ENCODE measurements at places on chromosomes 5 and 9. TPM values are rescaled to one million over a fixed set of nuclear protein-coding genes. Genes with fewer than 3 reads are reported as not detected.

NDOR1 gene
- 47.4 TPM for total RNA-seq

NINJ1 gene
- 59.9 TPM for total RNA-seq

OTP gene
- not detected for total RNA-seq

PCDHB13 gene
- total RNA-seq, result not detected

DNA sequence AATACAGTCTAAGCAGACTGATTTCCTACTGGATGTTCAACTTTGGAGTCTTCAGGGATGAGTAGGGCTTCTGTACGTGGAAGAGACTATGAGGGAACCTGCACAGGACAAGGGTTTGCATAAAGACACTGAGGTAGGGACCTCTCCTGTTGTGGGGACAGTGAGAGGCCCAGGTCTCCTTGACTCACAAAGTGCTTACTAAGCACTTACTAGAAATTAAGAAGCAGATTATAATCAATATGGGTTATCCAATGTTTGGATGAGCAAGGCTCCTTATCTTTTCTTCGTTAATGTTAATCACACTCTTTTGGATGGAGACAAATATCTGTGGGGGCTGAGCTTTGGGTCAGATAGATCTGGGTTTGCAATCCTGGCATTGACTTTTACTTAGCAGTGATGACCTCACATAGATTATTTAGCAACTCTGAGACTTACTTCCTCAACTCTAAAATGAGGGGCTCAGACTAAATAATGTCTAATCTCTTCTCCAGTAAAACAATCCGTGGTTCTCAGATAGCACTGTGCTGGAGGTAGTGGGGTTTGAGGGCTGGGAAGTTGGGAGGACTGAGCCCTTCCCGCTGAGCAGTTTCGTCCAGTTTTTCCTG is 45.9 kb downstream of the PDCD1LG2 start:
- no peak for DNase-seq

DNA sequence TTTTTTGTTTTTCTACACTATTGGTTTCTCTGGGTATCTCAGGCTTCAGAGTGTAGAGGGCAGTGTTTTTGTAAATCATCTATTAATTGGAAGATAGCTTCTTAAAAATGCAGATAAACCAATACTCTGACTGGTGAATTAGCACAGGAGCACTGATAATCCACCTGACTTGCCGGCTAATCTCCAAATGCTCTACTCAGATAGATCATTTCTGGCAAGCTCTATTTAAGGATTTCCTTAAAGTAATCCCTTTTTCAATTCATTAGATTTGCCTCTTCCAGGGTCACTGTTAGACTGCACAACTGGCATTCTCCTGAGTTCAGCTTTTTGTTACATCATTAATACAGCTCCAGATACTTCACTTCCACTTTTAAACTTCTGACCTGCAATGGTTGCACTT is 1390.3 kb upstream of the NUDT12 start:
- DNase-seq, result no peak

DNA sequence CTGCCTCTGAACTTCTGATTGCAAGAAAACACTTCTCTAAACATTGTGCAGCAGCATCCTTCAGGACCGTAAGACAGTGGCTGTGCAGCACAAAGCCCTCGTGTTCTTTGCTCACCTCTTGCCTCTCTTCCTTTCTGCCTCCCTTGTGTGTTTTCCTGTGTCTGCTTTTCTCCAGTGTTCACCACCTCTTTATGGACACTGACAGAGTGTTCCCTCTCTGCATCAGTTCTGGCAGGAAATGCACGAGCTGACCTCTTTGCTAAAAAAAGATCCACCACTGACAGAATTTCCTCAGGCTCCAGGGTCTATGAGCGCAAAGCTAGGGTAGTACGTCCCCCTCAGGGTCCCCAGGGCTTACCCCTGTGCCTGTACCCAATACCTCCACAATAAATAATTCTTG is 74.3 kb downstream of the C5orf15 start:
- DNase-seq, result no peak

GRCh38 chr5:138601444-138601843 is 26.2 kb upstream of the HSPA9 start:
- DNase-seq, result no peak

GRCh38 chr9:105157171-105157583 is 87.3 kb upstream of the SLC44A1 start:
- no peak for DNase-seq

- DNase-seq, result no peak
These were observed 1628.7 kb downstream of the MAT2B start for GRCh38 chr5:165134155-165134554.

DNA sequence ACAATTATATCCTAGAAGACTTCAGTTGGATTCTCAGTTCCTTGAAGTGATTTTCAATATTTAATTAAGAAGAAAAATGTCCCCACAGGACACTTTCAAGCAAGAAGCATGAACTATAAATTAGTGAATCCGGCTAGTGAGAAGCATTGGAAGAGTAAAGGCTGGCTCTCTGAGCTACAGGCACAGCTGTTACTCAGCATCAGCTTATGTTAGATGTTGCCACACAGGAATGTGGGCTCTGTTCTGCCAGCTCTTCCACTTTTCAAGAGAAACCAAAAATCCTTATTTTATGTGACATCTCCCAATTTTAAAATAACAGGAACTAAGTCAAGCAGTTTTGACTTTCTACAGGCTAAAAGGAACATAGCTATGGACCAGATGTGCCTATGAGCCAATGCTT is 14.9 kb downstream of the ZNF474 start:
- no peak for DNase-seq

DNA sequence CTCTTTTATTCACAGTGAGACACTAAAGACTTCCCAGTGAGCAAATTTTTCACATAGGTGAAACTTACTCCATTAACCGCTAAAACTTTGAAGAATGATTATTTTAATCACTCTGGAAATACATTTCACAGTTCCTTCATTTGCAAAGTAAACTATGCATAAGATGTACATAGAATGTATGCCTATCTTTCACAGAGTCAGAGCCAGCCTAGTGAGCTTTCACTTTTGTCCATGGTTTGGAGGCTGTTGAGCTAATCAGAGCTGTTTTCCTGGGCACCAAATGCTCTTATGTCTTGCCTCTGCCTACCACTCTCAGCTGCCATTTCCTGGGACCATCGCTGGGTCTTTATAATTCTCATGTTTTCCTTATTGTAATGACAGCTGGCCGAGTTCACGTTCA is 67.3 kb downstream of the PDE8B start:
- no peak for DNase-seq

DNA sequence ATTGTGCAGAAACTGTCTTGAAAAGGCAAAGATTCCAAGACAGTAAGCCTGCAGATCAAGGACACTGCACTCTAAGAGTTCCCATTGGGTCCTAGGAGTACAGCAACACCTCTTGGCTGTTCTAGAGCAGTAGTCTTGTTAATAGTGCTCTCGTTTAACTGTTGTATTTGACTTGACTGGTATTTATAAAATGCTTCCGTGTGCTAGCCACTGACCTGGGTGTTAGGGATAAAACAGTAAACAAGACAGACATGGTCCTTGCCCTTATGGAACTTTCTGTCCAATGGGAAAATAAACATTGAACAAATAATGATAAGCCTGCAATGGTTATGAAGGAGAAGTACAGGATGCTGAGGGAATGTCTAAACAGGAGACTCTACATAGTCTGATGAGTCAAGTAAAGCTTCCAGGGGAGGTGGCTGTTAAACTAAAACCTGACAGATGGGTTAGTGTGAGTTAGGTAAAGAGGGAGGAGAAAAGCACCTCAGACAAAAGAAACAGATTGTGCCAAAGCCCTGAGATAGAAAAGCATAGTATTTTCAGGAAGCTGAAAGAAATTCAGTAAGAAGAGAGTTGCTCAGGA is 33.3 kb downstream of the TDRD7 start:
- DNase-seq, result no peak

DNA sequence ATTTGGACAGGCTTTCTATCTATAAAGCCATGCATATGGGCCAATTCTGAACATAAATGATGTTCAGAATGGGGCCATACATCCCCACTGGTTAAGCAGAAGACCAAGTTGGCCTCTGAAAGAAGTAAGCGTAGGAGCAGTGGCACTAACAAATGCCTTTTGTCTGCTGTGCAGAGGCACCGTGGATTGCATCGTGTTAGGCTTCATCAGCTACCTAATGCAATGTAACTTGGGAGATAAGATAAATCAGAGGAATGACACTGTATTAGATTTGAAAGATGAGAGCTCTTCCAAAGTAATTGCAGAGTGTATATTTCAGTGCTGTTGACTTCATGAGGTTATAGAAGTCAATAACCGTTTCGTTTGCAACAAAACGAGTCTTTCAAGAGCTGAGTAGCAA is 148.1 kb downstream of the PARP8 start:
- DNase-seq, result no peak

DNA sequence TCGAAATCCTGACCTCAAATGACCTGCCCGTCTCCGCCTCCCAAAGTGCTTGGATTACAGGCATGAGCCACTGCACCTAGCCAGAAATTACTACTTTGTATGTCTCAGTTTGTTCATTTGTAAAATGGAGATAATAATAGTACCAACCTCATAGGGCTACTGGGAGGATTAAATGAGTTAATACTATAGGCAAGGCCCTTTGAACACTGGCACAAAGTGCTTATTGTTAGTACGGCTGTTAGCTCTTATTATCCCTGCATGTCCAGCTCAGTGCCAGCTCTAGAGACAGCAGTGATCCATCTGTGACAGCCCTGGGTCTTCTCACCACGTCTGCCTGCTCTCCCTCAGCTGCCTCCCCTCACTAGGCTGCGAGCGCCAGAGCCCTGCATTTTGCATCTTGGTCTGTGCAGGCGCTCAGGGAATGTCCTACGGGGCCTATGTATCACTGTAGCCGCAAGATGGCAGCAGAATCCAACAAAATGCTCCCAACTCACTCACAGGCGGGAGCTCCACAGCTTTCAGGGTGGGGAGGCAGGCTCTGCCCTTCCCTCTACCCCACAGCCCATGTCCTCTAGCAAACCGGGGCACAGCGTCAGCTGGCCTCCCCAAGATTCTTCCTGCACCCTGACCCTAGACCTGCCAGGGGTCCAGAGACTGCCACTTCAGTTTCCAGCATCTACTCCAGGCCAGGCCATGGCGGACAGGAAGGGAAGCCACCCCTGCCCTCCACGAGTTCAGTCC is 17.7 kb upstream of the AKNA start:
- DNase-seq, result peak; percentile 72

- no peak for DNase-seq
These were observed 208.4 kb downstream of the MEF2C start for GRCh38 chr5:88674356-88675167.

DNA sequence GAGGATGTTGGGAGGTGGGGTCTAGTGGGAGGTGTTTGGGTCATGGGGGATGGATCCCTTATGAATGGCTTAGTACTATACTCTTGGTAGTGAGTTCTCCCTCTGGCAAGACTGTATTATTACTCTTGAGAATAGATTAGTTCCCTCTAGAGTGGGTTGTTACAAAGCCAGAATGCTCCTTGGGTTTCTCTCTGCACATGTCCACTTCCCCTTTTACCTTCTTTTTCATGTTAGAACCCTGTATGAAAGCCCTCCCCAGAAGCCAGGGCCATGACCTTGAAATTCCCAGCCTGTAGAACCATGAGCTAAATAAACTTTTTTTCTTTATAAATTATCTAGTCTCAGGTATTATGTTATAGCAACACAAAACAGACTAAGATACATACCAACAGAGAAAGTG is 31.1 kb downstream of the SLC24A2 start:
- DNase-seq, result no peak

DNA sequence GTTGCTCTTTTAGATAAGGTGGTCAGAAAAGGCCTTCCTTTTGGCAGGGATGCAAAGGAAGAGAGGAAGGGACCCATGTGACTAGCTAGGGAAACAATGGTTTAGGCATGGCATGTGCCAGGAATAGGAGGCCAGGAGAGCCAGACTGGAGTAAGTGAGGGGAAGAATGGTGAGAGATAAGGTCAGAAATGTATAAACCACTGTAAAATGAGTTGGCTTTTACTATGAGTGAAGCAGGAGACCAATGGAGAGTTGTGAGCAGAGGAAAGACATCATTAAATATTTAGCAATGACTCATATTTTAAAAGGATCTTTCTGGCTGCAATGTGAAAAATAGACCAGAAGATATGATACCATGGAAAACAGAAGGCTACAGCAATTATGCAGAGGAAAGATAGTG is 50.9 kb downstream of the AP3B1 start:
- no peak for DNase-seq

Measured in CD8-positive, alpha-beta memory T cell (primary cell).